Stimulated activated CD8-positive, alpha-beta memory T cell treated with anti-CD3 and anti-CD28 coated beads, Interleukin-7, amount 100 ng/mL, for 1 hour (primary cell): ENCODE measurements at places on chromosomes 5 and 9.

DNA sequence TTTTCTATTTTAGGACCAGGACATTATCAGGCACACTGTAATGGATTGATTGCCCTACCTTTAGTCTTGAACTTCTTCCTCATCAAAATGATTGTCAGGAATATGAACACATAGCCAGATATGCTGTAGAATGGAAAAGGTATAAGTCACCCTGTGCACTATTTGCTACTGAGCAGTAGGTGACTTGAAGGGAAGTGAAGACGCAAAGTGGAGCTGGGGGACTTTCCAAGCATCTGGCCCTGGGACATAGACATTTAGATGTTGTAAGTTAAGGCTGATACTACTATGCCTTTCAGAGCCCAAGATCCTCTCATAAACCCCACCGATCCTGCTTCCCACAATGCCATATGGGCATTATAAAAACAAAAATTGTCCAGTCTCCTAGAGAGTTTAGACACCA lies 174.5 kb downstream of the DOCK8 start:
- no peak for DNase-seq

DNA sequence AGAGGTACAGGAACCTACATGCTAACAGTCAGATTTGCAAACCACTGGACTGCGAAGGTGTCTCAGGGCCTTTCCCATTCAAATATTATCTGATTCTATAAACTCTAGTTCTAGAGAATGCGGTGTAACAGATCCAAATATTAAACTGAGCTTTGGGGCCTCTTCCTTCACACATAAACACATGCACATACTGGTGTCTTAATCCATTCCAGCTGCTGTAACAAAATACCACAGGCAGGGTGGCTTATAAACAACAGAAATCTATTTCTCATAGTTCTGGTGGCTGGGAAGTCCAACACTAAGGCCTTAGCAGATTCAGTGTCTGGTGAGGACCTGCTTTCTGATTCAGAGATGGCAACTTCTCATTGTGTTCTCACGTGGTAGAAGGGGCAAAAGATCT lies 30.2 kb downstream of the RETREG1 start:
- no peak for DNase-seq

- DNase-seq = no peak
Measured at GRCh38 chr5:55597014-55597981, 62.5 kb upstream of the PLPP1 start.

DNA sequence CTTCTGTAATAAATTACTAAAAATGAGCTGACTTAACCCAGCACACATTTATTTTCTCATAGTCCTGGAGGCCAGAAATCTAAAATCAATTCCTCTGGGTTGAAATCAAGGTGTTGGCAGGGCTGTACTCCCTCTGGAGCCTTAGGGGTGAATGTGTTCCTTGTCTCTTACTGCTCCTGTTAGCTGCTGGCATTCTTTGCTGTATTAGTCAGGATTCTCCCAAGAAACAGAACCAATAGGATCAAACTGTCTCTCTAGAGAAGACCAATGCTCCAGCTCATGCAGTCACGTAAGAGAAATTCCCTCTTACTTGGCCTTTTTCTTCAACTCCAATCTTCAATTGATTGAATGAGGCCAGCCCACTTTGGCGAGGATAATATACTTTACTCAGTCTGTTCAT lies 15.3 kb upstream of the CD180 start:
- no peak for DNase-seq

GRCh38 chr5:19193631-19194030 lies 794.4 kb downstream of the CDH18 start:
- no peak for DNase-seq
